ENCODE measurements at places on chromosomes 5 and 9.
A peak's percentile ranks its signal among the peaks of the same experiment; 100 is the strongest.

DNA sequence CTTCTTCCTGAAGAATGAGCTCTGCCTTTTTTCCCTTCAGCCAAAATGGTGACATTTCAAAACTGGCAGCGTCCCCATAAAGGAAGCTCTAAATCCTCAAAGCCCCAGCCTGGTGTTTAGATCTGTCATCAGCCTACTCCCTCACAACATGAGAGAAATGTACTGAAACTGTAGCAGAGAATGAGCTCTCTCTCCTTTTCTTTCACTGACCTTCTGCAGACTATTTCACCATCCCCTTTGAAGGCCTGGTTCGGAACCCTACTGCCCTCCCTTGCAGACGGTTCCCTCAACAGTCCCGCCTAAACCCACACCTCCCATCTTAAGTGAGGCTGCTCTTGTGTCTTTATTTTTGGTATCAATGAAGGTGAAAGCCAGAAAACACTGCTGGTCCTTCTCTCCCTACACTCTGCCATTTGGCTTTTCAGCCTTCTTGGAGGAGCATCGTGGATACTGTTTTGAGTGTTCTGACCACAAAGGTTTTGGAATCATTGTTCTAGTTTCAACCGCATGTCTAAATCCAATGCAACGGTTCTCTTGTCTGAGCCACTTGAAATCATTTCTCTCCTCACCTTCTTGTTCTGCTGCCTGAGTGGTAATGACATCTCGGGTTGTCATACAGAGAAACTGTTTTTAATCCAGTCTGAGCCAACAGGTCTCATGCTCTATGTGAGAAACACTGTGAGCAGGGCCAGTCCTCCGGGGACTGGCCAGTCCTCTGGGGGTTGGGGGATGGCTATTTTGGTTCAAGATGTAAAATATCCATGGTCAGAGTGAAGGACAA is 39.0 kb downstream of the ITK start:
- H3K27ac ChIP-seq: no peak overlapping the region
- no peaks in the 10 kb centered on the region for H3K27me3 ChIP-seq
- H3K4me1 ChIP-seq: no peaks in the 10 kb centered on the region
- no peak overlapping the region for H3K4me3 ChIP-seq
- DNase-seq: no peak
- H3K36me3 ChIP-seq: no peaks in the 10 kb centered on the region

DNA sequence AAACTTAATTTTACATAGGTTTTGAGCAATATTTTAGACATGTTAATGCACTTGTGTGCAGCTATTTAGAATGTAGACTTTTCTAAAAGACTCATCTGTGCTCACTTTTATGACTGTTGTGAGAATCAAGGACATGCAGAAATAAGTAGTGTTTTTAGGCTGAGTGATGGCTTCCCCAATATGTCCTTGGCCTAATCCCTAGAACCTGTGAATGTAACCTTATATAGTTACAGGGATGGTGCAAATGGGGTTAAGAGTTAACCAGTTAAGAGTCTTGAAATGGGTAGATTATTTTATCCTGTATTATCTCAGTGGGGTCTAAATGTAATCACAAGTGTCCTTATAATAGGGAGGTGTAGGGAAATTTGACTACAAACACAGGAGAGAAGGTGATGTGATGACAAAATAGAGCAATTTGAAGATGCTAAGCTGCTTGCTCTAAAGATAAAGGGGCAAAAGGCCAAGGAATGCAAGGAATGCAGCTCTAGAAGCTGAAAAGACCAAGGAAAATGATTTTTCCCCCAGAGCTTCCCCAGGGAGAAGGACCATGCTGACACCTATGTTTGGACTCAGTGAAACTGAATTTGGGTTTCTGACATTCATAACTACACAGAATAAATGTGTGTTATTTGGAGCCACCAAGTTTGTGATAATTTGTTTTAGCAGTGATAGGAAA is 298.0 kb upstream of the PAPPA start:
- DNase-seq: no peak
- no peaks in the 10 kb centered on the region for H3K36me3 ChIP-seq
- H3K4me1 ChIP-seq: no peaks in the 10 kb centered on the region
- no peak overlapping the region for H3K4me3 ChIP-seq
- H3K27me3 ChIP-seq: no peaks in the 10 kb centered on the region

DNA sequence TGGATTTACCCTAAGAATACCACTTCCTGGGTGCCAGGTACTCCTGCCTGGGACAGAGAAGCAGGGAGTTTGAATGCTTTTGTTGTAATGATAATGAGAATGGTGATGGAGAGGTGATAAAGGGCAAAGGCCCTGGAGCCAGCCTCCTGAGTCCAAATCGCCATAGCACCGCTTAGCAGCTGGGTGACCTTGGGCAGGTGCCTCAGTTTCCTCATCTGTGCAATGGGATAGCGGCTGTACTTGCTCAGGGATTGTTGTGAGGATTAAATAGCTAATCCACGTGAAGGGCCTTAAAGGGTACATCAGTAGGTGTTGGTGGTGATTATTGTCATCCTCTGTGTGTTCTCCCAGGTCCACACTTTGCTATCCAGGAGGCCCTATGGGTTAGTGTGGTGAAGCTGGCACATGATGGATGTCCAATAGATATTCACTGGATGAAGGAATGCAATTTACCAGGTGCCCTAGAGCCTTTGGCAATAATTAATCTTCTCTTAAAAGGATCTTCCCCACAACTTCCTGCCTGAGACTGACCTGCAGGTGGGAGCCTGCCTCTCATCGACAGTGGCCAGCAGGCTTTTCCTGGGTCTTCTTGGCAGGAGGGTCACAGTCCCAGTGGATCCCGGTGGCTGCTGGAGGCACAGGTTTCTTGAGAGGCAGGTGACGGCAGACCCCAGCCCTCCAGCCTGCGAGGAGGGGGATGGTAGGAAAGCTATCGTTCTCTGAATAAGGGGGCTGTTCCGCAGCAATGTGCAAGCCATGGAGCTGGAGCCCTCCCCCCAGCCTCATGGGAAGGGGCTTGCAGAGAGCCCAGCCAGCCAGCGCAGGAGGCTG is 160.2 kb downstream of the MACROH2A1 start:
- peak overlapping the region; percentile 90 for H3K27ac ChIP-seq
- DNase-seq: no peak
- H3K4me1 ChIP-seq: peaks cover 65% of the 10 kb centered on the region

- no peaks in the 10 kb centered on the region for H3K36me3 ChIP-seq
- H3K27me3 ChIP-seq: no peaks in the 10 kb centered on the region
- DNase-seq: no peak
- no peaks in the 10 kb centered on the region for H3K4me1 ChIP-seq
- H3K4me3 ChIP-seq: no peak overlapping the region
These were observed 147.6 kb upstream of the TRIM32 start for GRCh38 chr9:116539549-116539948.

DNA sequence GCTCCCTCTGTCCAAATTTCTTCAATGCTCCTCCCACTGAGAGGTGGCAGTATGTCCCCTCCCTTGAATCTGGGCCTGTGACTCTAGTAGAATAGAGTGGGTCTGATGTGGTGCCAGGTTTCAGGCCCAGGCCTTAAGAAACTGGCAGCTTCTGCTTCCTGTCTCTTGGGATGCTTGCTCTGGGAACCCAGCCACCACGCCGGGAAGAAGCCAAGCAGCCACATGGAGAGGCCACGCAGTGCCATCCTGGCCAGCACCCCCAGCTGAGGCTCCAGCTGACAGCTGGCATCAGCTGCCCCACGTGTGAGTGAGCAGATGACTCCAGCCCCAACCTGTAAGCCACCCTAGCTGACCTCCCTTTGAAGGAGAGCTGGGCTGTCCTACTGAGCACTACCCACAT is 7.3 kb upstream of the TSPAN17 start:
- H3K27ac ChIP-seq: no peak overlapping the region
- H3K4me1 ChIP-seq: peaks cover 7% of the 10 kb centered on the region
- H3K36me3 ChIP-seq: no peaks in the 10 kb centered on the region
- no peak overlapping the region for H3K4me3 ChIP-seq

Data from esophagus squamous epithelium (tissue), 5 donors.